ENCODE measurements at places on chromosomes 16 and 17.

GRCh38 chr17:48048384-48049126 is 396 bp downstream of the NFE2L1 start:
- no peak for DNase-seq

DNA sequence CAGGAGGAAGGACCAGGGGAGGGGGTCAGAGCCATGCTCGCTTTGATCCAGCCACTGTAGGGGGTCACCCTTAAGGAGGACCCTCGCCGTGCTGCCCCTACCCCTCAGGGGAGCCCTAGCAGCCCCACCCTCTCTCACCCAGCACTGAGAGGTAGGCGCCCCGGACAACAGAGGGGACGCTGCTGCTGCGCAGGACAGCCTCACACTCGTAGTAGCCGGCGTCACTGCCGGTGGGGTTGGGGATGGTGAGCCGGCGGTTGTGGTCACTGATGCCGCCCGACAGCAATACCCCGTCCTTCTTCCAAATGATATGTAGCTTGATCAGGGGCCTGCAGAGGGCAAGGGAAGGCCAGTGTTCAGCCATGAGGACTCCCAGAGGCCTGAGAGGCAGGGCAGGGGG is 126.0 kb upstream of the CDC42EP4 start:
- no peak for DNase-seq

DNA sequence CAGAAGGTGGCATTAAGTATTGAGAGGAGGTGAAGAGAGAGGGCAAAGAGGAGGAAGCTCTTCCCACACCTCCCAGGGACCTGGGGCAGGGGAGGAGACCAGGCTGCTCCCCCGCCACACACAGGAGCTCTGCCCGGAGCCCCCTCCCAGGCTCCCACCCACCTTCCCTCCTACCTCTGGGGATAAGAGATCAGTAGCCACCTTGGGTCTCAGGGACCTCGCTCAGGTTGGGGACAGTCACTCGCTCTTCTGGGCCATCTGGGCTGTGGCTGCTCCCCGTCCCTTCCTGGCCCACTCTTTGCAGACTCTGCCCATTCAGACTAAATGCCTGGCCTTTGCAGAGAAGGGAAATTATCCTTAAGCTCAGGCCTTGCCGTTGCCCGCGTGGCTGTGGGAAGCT is 14.9 kb upstream of the C16orf74 start:
- DNase-seq: no peak

GRCh38 chr17:30091771-30092170 is 24.8 kb upstream of the NSRP1 start:
- no peak for DNase-seq

DNA sequence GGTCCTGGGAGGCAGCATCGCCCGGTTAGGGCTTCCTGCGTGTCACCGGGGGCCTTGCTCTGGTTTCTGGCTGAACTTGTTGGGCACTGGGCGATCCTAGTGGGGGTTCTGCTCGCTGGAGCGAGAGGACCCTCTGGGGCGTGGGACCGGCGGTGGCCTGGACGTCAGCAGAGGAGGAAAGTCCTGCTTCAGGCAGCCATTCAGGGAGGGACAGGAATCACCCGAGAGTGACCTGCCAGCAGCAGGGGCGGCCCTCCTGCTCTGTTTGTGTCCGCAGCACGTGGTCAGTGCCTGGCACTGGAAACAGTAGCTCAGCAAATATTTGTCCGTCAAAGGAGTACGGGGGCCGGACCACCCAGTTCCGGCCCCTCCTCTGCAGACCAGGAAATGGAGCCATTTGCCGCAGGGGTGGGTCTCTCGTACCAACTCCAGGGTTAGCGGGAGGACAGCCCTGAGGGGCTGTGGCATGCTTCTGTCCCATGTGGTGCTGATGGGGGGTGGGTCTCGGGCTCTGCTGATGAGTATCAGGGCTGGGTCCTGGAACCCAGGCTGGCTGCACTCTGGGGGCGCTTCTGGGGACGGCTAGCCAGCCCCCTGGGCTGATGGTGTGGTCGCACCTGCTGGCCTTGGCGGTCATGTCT is 48.3 kb downstream of the BAIAP2 start:
- DNase-seq: no peak

DNA sequence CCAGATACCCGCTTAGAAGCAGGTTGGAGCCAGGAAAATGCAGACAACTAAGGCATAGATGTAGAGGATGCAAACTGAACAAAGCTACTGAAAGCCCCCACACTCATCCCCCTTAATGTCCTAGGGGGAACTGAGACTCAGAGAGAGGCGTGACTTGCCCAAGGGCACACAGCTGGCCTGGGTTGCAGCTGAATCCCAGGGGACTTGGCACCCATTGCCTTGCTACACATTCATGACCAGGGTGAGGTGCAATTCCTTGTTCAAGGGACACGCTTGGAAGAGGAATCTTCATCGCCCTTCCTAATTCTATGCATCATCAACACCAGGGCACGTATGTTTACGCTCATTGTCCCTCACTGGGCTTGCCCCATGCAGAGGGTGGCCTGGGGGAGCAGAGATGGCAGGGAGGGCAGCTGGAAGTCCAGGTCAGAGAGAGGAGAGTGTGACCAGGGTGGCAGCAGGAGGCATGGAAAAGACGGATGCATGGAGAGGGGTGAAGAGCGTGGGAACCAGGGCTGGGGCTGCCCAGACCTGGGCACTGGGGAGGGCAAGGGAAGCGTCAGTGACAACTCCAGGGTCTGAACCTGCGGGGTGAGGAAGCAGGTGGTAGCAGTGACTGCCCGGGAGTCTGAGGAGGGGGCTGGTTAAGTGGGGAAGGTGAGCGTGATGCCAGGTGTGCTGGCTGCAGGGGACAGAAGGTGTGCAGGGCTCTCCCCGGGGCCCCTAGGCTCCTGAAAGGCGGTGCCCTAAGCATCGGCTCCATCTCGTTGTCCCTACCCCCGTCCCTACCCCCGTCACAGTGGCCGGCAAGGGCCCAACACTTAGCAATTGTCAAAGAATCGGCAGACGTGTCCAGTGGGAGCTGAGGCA is 267.1 kb upstream of the TNRC6C start:
- no peak for DNase-seq

DNA sequence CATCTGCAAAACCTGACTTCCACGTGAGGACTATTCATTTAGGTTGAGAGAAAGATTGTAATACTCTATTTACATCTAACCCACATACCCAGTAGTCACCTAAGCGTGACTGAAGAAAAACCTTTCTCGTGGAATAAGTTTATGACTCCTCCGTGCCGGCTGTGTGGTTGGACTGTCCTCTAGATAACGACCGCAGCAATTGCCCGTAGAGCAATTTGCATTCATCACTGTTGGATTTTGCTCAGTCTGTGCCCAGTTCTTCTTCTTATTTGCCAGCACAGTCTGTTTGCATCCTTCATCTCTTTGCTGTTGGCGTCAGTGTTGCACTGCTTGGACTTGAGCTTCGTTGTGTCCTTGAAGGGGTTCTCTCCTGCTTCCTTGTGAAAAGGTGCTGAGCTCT is 131.3 kb downstream of the CYB561 start:
- no peak for DNase-seq

- DNase-seq: no peak
These were observed 112.9 kb downstream of the SEC14L1 start for GRCh38 chr17:77253611-77254051.

GRCh38 chr16:86992587-86992986 is 324.6 kb downstream of the C16orf95 start:
- no peak for DNase-seq

- no peak for DNase-seq
These were observed 39.3 kb downstream of the TADA2A start for GRCh38 chr17:37446027-37446426.

DNA sequence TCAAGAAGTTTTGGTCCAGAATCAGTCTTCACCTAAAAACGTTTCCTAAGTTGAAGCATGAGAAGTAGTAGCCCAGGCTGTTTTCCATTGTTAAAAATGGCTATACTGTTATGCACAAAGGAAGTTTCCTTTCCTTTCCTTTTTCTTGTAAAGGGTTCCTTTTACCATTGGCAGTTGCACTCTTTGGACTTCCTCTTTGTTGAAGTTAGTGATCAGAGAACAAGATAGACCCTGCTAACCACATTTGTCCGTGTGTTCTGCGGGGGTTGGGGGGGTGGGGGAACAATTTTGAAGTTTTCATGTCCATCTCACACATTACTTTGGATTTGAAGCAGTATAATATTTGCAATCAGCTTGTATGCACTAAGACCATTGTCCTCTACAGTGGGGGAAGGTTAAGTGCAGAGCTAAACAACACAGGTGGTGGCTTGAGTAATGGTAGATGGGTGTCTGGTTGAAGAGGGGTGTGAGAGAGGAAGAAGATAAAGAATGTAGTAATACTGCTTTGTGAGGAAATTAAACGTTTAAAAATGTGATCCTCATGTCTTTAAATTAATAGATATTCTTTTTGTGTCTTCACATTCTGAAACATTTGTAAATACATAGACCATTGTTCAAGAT is 1.4 kb downstream of the LPCAT2 start:
- no peak for DNase-seq

DNA sequence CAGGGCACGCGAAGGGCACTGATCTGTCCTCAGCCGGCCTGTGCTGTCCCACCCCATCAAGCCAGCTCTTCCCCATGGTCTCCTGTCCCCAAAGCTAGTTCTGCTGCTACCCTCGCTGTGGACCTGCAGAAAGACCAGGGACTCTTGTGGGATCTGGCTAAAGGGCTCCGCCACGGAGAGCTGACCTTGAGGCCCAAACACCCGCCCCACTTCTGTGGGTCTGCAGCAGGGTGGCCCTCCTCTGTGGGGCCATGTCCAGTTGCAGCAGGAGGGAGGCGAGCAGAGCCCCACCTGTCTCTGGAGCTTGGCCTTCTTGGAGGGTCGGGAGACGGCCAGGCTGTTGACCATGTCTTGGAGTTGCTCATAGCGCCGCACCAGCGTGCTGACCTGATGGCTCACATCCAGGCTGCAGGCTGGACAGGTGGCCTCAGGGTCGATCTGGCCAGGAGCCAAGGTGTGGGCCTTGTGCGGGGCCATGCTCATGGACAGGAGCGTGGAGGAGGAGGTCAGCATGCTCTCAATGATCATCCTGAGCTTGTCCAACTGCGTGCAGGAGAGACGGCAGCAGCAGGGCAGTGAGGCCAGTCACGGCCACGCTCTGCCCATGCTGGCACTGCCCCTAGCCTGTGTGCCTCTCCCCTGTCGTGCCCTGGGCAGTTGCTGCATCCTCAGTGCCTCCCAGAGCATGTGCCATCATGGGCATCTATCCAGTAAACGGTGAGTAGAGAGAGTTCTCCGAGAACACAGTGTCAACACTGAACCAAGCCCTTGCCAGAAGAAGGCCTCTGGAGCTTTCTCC is 16.6 kb downstream of the UBALD2 start:
- DNase-seq: no peak

GRCh38 chr16:70490261-70490660 is 33.1 kb downstream of the COG4 start:
- DNase-seq: no peak

DNA sequence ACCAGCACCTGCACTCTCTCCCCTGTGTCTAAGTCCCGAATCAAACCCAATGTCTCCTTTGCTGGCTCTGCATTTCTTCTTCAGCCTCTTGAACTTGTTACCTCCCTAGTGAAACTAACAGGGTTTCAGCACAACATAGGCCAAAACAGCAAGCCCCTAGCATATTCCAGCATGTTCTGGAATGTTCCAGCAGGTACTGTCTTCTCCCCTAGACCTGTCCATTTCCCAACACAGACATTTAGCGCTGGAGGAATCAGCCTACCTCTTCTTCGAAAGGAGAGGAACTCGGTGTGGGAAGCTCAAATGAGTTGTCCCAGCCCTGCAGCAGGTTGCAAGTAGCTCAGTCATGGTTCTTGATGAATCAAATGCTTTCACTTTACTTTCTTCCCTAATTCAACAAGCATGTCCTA is 47.1 kb downstream of the LITAF start:
- no peak for DNase-seq

GRCh38 chr16:81526935-81527334 is 82.3 kb downstream of the CMIP start:
- DNase-seq: no peak

GRCh38 chr17:1785930-1786329 is 24.1 kb downstream of the SERPINF1 start:
- DNase-seq: no peak

- no peak for DNase-seq
These were observed 12.4 kb downstream of the TRAF4 start for GRCh38 chr17:28756049-28756804.
